ENCODE measurements at places on chromosomes 1 and 21.

- no peak for DNase-seq
These were observed 161.0 kb upstream of the KAZN start for GRCh38 chr1:14437417-14437918.

GRCh38 chr1:198604975-198605374 lies 33.9 kb upstream of the PTPRC start:
- DNase-seq = no peak

DNA sequence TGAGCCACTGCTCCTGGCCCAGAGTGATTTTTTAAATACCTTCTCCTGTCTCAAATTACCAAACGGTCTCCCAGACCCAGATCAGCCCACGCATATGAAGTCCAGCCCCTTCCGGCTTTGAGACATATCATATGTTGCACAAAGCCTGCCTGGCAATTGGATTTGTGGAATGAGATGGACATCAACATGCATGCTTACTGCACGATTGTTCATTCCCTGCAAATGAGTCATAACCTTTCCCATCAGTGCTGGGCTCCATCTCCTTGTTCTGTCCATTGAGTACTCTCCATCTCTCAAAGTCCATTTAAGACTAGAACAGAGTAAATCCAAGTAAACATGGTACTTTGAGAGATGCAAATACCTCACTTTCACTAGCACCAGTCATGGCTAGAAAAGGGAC lies 612.2 kb upstream of the USP24 start:
- no peak for DNase-seq

DNA sequence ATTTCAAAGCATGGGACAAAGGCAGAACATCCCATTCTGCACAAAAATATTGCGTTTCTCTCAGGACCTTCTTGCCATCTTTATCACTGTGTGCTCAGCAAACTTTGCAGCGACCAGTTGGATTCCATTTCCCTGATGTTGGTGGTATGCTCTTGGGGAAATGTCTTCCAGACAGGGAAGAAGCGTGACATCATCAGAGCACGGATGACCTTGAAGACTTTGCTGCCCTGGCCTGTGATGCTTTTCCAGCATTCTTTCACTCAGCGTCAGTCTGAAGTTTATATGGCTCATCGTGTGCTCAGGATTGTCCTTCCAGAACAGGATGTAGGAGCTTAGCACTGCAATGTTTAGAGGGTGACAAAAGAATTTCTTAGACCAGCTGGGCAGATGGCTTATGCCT lies 131.4 kb upstream of the F3 start:
- no peak for DNase-seq

DNA sequence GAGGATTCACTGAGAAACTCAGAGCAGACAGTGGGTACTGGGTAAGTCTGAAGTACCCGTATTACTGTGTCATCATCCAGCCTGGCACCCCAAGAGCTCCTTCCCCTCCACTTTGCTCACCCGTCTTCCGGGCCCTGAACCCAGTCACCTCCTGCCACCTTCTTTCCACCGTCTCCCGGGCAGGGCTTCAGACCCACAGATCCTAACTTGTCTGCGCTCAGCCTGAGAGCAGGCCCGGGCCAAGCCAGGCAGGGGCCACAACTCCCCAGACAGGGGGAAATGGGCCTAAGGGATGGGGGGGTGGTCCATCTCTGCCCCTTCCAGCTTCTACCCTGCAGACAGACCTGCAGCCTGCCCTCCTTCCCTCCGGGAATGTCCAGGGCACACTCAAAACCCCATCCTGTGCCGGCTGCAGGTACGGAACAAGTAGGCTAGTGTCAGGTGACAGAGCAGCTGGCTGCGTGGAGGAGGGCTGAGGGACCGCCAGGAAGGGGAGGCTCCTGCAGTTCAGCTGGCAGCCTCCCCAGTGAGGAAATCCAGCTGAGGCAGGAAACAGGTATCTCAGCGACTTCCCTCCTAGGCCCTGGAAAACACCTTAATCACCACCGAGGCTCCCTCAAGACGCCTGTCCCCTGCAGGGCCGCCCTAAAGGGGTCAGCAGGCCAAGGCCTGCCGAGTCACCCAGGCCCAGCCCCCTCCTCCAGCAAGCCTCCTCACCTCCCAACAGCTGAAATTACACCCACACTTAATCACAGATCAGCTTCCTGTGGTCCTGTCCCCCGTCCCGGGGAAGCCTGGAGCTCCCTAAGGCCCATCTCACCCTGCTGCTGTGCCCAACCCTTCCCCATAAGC lies 3.5 kb downstream of the HSPG2 start:
- no peak for DNase-seq

GRCh38 chr1:60427701-60428100 lies 354.1 kb upstream of the C1orf87 start:
- DNase-seq = no peak

GRCh38 chr1:2820731-2821372 lies 19.4 kb upstream of the TTC34 start:
- DNase-seq = no peak

DNA sequence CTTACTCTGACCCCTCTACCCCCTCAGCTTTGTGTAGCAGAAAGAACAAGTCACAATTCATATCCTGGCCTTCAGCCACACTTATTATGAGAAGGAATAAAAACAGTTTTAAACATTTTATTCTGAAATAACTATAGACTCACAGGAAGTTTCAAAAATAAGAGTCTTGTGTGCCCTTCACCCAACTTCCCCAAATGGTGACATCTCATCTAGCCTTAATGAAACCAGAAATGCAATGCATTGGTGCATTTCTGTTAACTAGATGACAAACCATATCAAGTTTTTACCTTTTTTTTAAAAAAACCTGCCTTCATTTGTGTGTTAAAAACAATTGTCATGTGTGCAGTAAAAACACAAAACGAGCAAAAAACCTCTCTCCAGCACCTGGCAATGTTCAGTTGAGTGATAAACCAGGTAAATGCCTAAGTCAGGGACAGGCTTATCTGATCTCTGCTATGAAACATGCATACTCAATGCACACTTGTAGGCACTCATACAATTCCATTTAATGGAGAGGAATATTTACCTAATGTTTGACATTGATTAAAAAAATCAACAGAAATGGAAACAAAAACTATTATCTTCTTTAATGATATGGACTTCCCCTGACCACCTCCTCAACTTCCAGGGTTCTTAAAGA lies 51.5 kb downstream of the SH3BGR start:
- DNase-seq = no peak

DNA sequence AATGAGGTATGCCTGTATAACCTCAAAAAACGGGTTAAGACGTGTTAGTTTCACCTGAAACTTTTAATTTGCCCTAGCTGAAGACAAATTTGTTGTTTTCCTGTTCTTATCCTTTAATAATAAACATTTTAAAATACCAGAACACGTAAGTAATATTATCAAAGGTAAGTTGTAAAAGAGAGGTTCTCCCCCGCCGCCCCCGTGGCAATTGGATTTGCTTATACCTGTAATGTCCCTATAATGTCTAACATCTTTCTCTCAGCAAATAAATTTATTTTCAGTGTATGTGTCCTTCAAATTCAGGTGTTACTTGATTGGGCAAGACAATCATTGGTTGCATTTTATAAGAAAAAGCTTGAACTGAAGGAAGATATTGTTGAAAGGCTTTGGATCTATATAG lies 5.9 kb downstream of the URB2 start:
- DNase-seq = no peak

GRCh38 chr1:199759268-199759730 lies 268.2 kb upstream of the NR5A2 start:
- no peak for DNase-seq

- no peak for DNase-seq
These were observed 11.2 kb upstream of the HMGB4 start for GRCh38 chr1:33852711-33853110.

DNA sequence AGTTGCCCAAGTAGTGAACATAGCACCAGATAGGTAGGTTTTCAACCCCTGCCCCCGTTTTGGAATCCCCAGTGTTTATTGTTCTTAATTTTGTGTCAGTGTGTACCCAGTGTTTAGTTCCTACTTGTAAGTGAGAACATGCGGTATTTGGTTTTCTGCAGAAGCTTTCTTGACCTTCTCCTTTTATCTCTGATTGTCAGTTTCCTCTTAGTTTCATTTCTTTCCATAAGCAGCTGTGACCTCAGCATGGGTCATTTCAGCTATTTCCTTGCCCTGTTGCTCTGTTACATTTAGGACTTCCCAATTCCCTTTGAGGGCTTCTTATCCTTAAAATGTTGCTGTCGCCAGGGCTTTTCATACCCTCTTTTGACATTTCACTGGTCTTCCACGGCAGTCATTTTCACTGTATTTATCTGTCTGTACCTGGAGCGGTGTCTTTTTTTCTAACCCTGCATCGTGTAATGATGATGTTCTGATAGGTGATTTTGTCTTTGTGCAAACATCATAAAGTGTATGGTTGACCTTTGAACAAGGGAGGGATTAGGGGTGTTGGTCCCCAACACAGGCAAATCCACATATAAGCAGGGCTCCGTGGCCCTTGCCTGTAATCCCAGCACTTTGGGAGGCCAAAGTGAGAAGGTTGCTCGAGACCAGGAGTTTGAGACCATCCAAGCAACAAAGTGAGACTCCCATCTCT lies 15.0 kb downstream of the ITSN1 start:
- DNase-seq = no peak

DNA sequence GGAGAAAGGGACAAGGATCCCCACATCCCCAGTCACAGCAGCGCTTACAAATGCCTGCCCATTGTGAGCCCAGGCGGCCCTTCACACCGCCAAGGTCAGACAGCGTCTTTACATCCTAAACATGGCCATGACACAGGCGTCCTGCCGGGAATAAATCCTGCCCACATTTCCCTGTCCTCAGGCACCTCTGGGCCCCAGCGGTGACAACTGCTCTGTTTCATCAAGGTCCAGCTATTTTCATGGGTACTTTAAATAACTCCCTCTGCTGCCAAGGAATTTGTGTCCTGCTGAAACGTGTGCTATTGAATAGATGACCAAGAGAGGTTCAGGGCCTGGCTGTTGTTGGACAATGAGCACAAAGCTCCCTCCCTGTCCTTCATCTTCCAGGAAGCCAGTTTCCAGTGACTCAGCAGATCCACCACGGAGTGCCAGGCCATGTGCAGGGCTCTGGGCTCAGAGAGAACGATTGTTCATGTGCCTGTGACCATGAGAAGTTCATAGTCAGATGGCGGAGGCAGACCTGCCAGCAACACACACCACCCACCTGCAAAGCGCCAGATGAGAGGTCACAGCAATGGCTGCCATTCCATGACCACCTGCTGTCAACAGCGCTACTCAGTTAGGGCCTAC lies 195.8 kb downstream of the MATN1 start:
- no peak for DNase-seq

GRCh38 chr1:38941527-38942019 lies at the start of gene RHBDL2:
Gene RHBDL2, minus strand, starts transcription at chr1:38941830. Its CDS starts 22,618 bp downstream, at chr1:38919212.
- DNase-seq = no peak

GRCh38 chr1:12600880-12601633 lies 17.0 kb downstream of the DHRS3 start:
- peak; percentile 37 for DNase-seq

- no peak for DNase-seq
These were observed 12.3 kb downstream of the CCDC181 start for GRCh38 chr1:169414952-169415351.

DNA sequence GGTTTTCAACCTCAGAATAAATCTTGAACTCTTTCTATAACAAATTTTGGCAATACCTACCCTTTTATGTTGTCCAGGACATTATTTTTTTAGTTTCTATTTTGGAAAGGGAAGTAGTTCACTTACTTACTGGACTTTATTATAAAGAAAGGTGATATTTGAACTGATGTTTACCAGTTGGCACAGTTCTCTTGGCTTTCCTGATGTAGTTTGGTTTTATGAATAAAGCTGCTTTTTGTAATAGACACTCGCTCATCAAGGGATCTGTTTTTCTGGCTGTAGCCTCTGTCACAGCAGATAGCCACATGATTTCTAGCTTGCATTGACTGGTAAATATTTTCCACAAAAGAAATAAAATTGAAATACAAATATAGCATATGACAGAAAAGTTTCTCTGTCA lies 40.9 kb upstream of the METTL18 start:
- no peak for DNase-seq

DNA sequence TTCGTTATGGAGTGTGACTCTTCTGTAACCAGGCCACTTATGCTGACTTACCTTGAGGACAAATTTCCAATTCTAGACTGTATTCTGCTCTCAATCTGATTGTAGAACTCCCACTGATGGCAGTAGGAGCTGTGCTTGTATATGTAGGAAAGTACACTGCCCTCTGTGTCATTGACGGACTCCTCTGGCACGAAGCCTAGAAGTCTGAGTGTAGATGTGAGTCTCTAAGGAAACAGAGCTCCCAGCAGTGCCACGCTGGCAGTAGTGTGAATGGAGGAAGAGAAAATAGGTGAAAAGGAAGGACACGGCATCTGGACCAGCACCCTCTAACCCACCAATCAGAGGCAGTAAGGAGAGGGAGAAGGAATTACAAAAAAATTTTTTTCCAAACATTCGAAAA lies 130.4 kb upstream of the ADGRL2 start:
- DNase-seq = no peak

Data from activated T-cell treated with anti-CD3 and anti-CD28 coated beads for 48 hours (primary cell).